ENCODE measurements at places on chromosomes 4 and X.

DNA sequence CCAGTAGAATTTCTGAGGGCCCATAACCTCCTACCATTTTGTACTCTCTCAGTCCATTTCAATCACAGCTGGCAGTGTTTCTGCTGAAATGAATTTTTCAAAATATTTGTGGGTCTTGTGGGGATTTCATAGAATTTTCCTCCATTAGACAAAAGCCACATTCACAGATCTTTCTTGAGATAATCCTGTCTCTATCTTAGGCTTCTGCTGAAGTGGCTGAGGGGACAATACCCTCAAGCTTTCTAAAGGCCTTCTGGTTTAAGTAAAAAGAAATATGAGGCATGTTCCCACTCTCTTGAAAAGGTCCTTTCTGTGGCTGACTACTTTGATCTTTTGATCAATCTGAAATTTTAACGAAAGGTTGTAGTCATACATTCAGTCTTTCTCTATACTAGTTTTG lies 1930.0 kb upstream of the AGA start:
- no peak for DNase-seq

DNA sequence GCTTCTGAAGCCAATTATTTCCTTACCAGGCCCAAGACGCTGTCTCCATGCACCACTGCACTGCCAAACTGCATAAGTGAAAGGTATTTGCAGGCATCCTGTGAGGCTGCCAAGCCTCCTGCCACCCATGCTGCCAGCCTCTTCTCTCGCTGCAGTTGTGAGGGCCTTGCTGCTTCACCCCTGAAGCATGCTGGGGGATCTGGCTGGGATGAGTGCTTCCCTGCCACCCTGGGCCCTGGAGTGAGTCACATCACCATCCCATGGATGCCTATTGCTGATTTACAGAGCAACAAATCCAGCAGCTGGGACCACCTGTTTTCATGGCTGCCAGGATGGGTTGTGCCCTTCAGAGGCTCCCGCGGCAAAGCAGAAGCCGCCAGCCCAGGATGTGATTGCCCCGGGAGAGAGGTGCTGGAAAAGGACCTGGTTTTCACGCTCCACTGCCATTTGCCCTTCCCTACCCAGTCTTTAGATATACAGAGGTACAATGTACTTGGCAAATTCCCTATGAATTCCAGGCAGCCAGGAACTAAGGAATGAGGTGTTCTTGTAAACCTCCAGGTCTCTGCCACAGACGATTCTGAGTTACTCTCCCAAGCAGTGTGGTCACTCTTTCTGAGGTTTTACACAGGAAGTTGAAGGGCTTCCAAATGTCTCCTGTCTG lies 41.5 kb upstream of the PTCHD1 start:
- DNase-seq, result no peak

- no peak for DNase-seq
Measured at GRCh38 chr4:166432842-166433241, 559.8 kb downstream of the TLL1 start.

DNA sequence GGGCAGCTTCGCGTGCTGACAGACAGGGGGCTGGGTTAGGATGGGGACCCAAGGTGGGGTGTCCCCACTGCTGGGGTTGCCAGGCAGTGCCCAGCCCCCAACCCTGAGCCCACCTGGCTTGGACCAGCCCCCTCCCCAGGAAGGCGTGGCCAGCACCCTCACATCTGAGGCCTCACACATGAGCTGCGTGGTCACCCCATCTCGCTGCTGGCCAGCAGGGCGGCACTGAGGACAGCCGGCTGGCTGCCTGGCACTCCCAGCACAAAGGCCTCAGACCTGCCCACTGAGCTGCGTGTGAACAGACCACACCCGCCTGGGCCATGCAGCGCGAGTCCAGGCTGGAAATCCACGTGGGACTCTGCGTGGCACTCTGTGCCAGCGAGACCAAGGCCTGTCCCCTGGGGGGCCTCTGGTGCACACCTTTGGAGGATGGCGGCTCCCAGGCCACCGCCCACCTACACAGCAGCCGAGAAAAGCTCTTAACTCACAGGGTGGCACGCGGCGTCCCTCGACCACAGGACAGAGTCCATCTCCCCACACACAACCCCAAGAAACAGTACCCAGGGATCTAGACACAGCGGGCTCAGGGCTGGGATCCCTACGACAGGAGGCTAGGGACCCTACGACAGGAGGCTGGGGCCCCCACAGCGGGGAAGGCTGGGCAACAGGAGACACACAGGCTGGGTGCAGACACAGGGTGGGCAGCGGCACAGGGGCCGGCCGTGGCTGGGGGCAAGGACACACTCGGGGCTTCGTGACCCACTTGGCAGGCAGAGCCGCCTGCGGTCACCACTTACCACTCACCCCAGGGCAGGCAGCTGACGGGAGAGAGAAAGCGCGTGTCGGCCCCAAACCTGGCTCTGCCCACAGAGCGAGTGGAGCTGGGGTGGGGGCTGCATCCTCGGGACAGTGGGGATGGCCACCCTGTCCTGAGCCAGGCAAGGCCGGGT lies 9.8 kb downstream of the DGKQ start:
- no peak for DNase-seq

GRCh38 chrX:30904632-30905031 lies 15.6 kb upstream of the TAB3 start:
- DNase-seq, result no peak

DNA sequence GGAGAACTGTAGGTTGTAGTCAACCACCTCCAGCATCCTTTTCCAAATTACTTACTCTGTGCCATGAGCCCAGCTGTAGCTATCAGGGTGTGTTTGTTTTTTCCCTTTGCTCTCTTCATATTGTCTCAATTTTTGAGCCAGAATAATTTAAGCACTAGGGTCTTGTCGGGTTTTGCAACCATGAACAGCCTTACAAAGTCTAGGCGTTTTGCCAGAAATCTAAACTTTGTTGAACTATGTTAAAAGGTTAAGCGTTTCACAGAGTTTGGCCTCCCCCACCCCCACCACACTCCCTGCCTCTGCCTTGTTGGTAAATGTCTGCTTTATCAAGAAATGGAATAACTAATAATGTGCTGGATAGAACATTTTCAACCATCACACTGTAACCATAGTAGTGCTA lies 190.6 kb upstream of the TTC29 start:
- DNase-seq, result no peak

DNA sequence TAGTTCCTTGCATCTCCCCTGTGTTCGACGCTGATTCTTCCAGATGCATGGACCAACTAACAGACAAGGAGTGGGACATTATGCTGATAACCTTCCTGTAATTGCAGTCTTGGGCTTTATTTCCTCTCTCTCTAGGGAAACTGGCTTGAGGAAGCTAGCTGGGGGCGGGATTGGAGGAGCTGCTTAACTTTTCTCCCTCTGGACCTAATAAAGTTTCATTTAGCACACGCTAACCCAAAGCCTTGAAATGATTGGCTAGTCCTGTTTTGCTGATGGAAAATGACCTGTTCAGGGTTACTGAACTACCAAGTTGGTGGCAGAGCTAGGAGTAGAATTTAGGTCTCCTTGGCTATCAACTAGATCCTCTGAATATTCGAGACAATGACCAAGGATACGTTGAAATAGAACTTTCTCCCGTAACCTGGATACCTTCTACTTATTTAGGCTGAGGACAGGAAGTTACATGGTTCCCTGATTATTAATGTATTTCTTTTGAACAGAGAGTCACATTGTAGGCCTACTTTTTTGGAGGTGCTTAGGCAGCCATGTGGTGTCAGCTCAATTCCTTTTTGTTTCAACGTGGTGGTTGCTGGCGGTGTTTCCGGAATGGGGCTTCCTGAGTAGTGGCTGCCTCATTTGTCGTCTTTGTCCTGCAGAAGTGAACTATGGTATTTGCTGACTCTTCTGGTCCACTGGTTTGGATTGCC lies 2.0 kb downstream of the PGK1 start:
- DNase-seq, result no peak

DNA sequence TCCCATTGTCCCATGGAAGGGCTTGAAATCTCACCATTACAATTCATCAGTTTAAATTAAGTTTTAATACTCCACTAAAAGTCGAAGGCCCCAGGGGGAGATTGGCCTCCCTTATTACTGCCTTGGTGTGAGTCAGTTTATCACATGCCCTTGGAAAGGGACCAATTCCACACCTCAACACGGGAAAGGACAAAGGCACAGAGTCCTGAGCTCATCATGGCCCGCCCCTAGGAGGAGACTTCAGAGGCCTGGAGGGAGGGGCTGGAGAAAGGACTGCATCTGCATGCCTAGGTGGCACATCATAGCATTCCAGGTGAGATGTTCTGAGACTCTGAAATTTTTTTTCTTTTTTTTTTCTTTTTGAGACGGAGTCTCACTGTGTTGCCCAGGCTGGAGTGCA lies 2.8 kb upstream of the SEL1L3 start:
- DNase-seq, result no peak

- no peak for DNase-seq
Measured at GRCh38 chrX:75229774-75230173, 44.1 kb upstream of the UPRT start.

DNA sequence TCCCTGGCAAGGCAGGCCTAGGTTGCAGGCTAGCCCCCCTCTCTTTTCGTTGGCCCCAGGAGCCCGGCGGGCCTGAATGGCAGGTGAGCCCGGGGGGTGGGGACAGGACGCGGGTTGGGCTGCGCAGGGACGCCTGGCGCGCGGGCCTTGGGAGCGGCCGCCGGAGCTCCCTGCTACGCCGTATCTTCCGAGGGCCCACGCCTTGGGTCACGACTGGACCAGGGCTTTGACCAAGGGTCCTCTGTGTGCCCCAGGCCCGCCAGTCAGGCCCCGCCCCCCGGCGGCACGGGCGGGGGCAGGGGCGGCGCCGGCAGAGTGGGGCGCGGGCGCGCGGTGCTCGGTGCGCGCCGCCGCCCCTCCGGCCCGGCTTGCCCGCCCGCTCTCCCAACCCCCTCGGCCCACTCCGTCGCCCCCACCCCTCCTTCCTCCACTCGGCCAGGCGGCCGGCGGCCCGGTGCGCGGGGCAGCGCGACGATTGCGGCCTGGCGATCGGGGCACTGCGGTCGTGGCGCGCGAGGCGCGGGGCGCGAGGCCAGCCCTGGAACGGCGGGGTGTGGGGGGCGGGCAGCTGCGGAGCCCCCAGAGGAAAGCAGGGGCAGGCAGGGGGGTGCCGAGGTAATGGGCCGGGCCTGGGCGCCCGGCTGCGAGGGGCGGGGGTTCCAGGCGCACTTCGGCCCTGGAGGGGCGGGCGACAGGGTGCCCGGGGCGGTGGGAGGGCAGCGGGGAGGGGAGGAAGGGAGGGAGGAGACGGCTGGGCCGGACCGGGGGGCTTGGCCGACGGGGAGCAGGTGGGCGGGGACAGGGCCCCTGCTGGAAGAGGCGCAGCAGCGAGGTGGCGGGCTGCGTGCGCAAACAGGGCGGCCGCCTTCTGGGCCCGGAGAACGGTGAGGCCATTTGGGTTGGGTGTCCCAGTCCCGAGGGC lies at the start of gene PRRG3:
TSS of gene PRRG3 (plus strand) at position 798 of the 922 bp plus-strand sequence. CDS start 3,357 bp downstream, outside the sequence.
- no peak for DNase-seq

DNA sequence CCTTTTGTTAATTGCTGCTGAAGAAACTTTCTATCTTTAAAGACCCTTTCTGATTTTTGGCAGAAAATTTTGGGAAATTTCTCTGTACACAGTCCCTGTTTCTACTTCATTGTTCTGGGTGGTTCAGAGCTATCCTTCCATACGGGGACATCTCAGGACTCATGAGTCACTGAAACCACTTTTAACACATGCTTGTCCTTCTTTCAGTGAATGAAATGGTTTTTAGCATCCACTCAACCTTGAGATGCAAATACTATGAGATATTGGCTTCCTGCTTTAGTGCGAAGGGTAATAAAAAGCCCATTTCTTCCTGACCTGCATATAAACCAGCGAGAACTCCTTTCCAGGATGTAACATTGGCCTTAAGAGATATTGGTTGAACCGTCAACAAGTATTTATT lies 158.0 kb downstream of the REPS2 start:
- no peak for DNase-seq

GRCh38 chrX:145856181-145856580 lies 38.6 kb downstream of the SLITRK2 start:
- DNase-seq, result no peak

GRCh38 chrX:20066968-20067708 lies 49.6 kb downstream of the MAP7D2 start:
- DNase-seq, result no peak

DNA sequence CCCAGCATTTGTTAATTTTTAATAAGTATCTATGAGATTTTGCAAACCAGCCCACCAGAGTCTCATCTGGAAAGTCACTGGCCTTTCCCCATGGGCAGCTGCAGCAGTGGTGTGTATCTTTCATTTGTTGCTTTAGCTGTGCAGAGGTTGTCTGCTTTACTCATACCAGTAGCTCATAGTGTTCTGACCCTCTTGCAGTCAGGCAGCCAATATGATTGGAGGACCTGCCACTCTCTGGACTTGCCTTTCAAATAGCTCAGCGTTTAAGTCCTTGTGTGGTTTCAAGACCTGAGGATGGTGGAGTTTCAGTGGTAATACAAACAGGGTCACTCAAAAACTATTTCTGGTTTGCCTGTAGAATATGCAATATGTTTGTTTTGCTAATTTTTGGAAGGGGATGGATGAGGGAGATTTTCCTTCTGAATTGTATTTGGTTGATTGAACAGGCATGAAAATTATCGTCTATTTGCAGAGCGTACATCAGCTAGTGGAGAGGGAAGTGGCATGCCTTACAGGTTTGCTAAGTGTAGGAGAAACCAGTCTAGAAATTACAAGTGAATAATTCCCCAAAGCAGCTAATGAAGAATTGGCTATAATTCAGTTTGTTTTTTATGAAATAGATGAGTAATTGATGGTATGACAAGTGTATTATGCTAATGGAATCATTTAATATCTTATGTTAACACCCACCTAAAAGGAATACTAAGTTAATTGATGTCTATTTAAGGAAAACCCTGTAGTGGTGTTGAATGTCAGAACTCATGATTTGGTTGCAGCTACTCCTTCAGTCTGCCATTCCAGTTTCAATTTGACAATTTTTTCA lies 8.9 kb downstream of the POLA1 start:
- no peak for DNase-seq

All from activated gamma-delta T cell (primary cell).